ENCODE measurements at places on chromosomes 16 and 17. TPM values are rescaled to one million over a fixed set of nuclear protein-coding genes. Genes with fewer than 3 reads are reported as not detected.
A peak's percentile ranks its signal among the peaks of the same experiment; 100 is the strongest.

DNA sequence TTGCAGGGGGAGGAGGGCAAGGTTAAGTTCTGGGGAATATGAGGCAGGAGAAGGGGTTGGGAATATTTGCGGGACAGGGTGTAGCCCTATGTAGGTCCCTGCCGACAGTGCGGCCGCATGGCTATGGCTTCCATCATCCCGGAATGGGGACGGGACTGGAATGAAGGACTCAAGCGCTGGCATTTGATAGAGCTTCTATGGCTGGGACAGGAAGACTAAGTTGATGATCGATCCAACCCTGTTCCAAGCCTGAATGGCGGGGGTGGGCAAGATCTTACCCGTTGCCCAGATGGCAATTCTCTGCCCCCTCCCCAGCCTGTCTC lies 47.1 kb downstream of the SRCIN1 start:
- no peak for DNase-seq

The MT1A gene
- 3.4 TPM for total RNA-seq

DNA sequence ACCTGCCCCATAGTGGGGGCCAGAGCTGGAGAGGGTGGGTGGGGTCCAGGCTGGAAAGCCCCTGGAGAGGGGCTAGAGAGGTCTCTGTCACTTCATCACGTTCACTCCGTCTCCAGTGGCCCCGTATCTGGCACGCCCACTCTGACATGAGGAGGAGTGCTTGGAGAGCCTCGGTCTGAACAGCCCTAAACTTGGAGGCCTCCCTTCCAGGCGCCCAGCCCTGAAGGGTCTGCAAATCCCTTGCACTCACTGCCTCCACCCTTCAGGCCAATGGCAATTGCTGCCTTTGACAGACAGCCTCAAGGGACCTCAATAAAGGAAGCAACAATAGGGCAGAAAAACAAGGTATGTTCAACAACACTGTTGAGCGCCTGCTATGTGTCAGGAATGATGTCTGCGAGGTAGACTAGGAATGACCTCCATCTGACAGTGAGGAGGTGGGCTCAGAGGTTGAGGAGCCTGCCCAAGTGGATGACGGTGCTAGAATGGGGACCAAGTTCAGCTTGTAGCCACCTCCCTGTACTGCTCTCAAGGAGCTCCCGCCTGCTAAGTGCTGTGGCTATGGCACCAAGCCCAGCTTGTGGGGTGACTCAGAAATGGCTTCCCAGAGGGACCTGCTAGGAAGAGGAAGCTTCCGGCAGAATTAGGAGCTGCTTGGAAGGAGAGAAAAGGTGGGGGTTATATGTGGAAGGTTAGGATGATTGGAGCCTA lies 2.9 kb upstream of the EPX start:
- DNase-seq, result peak; percentile 90

The BRICD5 gene
- 0.96 TPM for total RNA-seq

- peak; percentile 89 for DNase-seq
Measured at GRCh38 chr17:15479703-15480102, 12.3 kb upstream of the CDRT4 start.

GRCh38 chr17:292016-292415 lies 60.6 kb downstream of the RPH3AL start:
- no peak for DNase-seq

The FAM20A gene
- total RNA-seq, result 0.36 TPM

The ABCA10 gene
- 0.12 TPM for total RNA-seq

Data from RPMI7951 (cell line).